ENCODE measurements at places on chromosomes 11 and 22.

- H3K36me3 ChIP-seq: no peaks in the 10 kb centered on the region
- H3K4me3 ChIP-seq: no peak overlapping the region
- no peak for DNase-seq
- H3K4me1 ChIP-seq: peaks cover 38% of the 10 kb centered on the region
These were observed 2.6 kb downstream of the SAMM50 start for GRCh38 chr22:43957871-43958270.

DNA sequence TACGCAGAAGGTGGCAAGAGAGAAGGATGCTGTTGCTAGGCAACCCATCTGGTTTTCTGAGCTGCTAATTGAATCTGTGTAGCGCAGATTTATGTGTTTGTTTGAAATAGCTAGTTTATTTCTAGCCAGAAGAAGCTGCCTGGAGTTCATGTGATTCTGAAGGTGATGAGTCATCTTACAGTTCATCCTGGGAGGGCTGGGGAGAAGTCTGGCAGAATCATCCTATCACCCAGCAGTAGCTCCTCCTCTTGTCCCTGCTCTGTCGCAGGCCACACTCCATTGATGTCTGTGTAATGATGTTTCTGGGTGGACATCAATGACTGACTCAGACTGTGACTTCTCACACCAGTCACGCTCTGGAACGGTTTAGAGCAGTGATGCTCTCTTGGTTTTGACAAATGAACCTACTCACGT, 4.8 kb upstream of the FBXO7 start:
- no peaks in the 10 kb centered on the region for H3K36me3 ChIP-seq
- H3K27ac ChIP-seq: no peak overlapping the region
- DNase-seq: no peak
- H3K4me3 ChIP-seq: no peak overlapping the region
- peaks cover 18% of the 10 kb centered on the region for H3K4me1 ChIP-seq
- no peaks in the 10 kb centered on the region for H3K27me3 ChIP-seq

DNA sequence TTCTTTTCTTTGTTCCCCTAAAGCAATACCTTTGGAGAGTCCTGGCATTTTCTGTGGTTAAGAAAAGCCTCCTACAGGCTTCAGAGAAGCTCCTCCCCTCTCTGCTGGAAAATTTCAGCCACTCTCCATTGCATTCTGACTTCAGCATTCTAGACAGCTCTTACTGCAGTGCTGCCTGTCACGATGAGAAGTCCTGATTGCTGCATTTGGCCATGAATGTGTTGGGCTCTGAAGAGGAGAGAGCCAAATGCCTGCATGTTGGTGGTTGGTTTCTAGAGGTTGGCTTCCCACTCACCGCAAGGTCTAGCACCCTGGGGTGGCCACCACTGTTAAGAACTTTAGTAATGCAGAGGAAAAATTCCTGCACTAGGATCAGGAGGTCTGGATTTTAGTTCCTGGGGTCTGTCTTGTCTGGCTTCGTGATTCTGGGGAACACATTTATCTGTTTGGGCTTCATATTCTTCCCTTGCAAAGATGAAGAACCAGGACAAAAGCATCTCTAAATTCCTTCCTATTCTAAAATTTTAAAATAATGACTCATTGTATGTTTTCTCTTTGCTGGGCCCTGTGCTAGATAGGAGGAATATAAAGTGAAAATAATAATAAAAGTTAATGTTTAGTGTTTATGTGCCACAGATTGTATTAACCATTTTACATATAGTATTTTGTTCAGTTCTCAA, 38.1 kb downstream of the COA4 start:
- no peaks in the 10 kb centered on the region for H3K27me3 ChIP-seq
- H3K4me3 ChIP-seq: no peak overlapping the region
- H3K36me3 ChIP-seq: no peaks in the 10 kb centered on the region
- DNase-seq: no peak
- no peaks in the 10 kb centered on the region for H3K4me1 ChIP-seq
- no peak overlapping the region for H3K27ac ChIP-seq

- peaks cover 26% of the 10 kb centered on the region for H3K4me1 ChIP-seq
- H3K4me3 ChIP-seq: no peak overlapping the region
- DNase-seq: no peak
- no peak overlapping the region for H3K27ac ChIP-seq
- no peaks in the 10 kb centered on the region for H3K27me3 ChIP-seq
These were observed 18.8 kb downstream of the MYEOV start for GRCh38 chr11:69312453-69313404.

GRCh38 chr22:24803064-24803542, 2.9 kb upstream of the SGSM1 start:
- no peaks in the 10 kb centered on the region for H3K36me3 ChIP-seq
- peak; percentile 35 for DNase-seq
- peaks cover 6% of the 10 kb centered on the region for H3K4me1 ChIP-seq
- H3K4me3 ChIP-seq: no peak overlapping the region
- no peak overlapping the region for H3K27ac ChIP-seq

- peak overlapping the region; percentile 91 for H3K27ac ChIP-seq
- H3K4me1 ChIP-seq: peaks cover 14% of the 10 kb centered on the region
- peak; percentile 58 for DNase-seq
- no peaks in the 10 kb centered on the region for H3K27me3 ChIP-seq
- H3K4me3 ChIP-seq: peak overlapping the region; percentile 95
These were observed 344 bp downstream of the IFT27 start for GRCh38 chr22:36775586-36775963.

DNA sequence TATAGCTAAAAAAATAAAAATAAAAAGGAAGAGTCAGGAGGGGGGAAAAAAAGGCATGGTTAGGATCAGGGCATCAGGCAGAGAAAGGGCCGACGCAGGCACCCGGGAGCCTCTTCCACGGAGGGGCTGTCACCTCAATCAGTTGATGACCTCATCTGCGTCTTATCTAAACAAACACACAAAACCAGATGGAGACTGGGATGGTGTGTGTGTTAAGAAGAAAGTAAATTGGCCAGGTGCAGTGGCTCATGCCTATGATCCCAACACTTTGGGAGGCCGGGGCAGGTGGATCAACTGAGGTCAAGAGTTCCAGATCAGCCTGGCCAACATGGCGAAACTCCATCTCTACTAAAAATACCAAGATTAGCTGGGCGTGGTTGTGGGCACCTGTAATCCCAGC, 63.6 kb downstream of the DHCR7 start:
- H3K27me3 ChIP-seq: no peaks in the 10 kb centered on the region
- no peak overlapping the region for H3K27ac ChIP-seq
- no peaks in the 10 kb centered on the region for H3K36me3 ChIP-seq

All from upper lobe of left lung (tissue), 6 donors.